ENCODE measurements at places on chromosomes 16 and 17.

- DNase-seq, result no peak
Measured at GRCh38 chr17:51071556-51071955, 49.1 kb downstream of the SPAG9 start.

DNA sequence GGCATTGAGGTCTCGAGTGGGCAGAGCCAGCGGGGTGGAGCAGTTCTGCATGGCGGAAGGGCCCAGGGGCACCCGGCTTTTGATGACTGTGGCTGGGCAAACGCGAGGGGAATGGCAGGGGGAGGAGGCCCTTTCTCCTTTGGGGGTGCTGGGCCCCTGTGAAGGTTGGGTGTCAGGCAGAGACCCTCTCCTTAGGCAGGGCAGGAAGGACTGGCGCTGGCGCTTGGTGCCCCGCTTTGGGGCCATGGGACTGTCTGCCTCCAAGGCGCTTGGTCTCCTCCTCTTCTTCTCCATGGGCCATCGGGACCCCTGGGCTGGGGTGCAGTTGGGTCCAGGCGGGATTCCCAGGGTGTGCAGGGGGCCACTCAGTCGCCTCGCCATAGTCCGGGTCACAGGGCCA lies 12.8 kb upstream of the GFAP start:
- DNase-seq, result no peak

DNA sequence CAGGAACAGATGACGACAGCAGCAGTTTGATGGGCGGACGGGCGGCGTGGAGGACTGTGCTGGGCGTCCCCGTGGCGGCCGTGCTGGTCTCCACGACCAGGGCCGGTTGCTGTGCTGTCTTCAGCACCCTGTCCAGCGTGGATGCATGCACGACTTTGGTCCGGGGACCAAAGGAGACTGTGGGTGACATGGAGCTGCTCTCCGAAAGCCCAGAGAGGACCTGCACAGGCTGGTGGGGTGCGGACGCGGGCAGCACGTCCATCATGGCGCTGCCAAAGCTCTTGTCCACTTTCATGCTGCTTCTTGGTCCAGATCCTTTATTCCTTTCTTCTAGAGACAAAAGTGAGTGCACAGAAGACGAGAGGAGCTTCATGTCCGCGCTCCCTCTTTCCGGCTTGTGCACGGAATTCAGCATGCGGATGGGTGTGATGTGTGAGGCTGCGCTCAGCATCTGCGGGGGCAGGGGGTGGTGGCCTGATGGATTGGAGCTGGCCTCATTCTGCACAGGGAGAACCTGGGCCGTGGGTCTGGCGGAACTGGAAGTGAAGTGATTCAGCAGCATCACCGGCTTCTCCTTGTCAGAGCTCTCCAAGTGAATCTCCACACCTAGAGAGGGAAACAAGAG lies 20.3 kb downstream of the MAP1LC3B start:
- DNase-seq, result no peak

GRCh38 chr17:80426671-80427326 lies 11.8 kb downstream of the ENDOV start:
- DNase-seq, result peak; percentile 84

DNA sequence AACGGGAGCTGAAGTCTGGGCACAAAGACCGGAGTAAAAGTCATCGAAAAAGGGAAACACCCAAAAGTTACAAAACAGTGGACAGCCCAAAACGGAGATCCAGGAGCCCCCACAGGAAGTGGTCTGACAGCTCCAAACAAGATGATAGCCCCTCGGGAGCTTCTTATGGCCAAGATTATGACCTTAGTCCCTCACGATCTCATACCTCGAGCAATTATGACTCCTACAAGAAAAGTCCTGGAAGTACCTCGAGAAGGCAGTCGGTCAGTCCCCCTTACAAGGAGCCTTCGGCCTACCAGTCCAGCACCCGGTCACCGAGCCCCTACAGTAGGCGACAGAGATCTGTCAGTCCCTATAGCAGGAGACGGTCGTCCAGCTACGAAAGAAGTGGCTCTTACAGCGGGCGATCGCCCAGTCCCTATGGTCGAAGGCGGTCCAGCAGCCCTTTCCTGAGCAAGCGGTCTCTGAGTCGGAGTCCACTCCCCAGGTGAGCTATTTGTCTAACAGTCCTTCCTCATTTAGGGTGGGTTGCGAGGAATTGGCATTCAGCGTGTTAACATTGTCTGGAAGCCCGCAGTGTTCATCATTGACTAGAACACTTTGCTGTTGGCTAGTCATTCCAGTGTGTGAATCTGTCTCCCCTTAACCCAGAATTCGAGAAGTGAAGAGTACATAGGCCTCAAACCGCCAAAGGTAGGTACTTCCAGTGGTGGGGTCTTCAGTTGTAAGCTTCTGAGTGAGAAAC lies 1.5 kb downstream of the CDK12 start:
- DNase-seq, result no peak

- no peak for DNase-seq
Measured at GRCh38 chr17:70810609-70811008, 641.3 kb downstream of the KCNJ2 start.

DNA sequence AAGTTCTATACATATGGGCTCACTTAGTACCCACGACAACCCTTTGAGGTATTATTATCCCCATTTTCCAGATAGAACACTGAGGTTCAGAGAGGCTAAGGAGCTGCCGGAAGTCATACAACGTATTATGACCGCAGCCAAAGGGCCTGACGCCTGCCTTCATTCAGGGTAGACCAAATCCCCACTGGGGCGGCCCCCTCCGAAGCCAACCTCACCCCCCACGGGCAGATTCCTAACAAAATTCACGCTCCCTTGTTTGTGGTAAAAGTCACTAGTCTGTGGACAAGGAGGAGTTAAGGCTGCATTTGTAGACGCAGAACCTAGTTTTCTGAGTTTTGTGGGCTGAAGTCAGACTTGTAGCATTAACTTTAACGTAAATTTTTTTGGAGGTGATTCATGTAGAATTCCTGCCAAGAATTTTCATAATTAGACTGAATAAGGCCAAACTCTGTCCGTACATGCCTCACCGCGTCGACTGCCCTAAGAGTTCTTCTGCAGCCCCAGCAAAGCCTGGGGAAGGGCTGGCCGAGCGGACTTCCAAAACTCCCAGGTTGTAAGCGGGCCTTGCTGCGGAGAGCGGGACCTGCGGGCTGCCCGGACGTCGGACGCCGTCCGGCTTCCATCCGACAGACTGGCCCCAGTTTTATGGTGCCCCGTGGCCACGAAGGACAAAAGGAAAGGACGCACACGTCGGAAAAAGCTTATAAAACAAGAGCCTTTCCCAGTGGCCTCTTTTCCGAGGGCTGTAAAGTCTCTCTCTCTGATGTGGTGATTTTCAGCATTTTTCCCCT lies 75.7 kb downstream of the NXN start:
- DNase-seq, result no peak

DNA sequence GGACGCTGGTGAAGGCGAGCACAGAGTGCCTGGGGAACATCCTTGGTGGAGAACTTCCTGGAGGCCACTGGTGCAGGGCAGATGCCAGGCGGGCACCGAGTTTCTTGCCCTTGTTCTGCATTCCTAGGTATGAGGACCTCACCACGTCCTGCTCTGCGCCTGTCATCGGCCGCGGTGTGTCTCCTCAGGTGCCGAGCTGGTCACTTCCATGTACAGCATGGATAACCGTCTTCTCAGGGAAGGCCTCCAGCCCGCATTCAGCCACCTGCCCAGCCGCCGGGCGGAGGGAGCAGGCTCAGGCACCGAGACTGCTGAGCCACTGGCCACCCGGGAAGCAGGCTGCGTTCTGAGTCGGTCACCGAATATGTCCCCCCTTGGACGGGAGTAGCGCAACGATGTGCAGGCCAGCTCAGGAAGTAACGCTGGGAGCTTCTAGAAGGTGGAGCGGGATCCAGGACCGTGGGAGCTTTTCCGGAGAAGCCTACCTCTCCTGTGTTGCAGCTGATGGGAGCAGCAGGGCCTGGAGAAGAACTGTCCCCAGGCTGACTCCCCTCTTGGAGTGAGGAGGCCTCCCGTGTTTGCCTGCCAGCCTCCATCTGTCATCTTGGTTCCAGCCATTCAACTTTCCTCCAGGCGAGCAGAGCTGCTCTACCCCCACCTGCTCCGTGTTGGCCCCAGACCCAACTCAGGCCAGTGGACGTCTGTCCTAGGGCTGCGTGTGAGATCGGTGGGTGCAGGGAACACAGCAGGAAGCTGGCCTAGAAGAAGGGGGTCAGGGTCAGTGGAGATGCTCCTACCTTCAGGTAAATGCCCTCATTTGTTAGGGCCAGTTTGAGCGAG lies 2.1 kb upstream of the BAIAP2 start:
- DNase-seq, result no peak

DNA sequence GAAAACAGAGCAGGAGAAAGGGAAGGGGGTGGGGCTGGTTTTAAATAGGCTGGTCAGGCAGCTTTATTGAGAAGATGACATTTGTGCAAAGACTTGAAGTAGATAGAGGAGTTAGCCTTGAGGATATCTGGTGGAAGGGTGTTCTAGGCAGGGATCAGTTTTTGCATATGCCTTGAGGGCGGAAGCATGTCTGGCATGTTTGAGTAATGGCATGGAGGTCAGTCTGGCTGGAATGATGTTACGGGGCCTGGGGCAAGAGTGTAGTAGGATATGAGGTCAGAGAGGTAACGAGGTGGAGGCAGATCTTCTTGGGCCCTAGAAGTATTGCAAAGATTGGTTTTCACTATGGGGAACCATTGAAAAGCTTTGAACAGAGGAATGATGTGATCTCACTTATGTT lies 4.8 kb downstream of the RABEP1 start:
- no peak for DNase-seq

GRCh38 chr16:53892155-53892554 lies 188.2 kb downstream of the FTO start:
- DNase-seq, result no peak

- DNase-seq, result peak; percentile 62
Measured at GRCh38 chr16:85821390-85822135, 22.1 kb downstream of the COX4I1 start.

DNA sequence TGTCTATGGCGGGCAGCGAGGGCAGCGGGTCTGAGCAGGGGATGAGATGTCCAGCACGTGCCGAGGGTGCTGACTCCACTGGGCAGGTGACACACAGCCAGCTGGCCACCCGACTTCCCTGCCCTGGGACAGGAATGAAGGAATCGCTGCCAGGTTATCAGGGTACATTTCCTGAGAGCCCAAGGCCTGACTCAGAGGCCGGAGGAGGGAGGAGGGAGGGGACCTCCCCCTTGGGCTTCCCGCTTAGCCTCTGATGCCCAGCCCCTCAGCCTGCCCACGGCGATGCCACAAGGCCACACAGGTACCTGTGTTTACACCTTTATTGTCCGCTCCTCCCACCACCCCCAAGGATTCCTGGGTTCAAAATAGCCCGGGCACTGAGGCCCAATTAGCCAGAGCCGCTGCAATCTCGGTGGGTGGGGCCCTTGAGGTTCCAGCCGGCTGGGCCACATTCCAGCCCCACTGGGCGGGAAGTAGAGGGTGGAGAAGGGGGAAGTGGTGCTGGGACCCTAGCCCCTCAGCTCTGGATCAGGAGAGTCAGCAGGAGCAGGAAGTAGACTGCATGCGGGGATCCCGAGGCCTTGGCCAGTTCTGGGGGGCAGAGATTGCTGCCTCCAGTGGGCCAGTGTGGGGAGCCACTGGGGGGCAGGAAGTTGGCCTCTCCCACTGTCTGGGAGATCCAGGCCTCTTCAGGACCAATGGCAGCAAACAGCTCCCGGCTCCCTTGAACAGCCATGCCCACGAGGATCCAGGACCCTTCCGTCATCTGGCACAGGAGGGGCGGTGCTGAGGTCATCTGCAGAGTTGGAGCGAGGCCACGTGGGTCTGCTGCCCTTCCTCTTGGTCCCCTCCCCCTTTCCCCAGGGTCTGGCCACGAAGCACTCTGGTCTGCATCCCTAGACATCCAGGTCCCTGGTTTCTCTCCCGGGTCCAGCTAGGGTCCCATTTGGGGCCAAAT lies 3.4 kb upstream of the PRSS8 start:
- no peak for DNase-seq

DNA sequence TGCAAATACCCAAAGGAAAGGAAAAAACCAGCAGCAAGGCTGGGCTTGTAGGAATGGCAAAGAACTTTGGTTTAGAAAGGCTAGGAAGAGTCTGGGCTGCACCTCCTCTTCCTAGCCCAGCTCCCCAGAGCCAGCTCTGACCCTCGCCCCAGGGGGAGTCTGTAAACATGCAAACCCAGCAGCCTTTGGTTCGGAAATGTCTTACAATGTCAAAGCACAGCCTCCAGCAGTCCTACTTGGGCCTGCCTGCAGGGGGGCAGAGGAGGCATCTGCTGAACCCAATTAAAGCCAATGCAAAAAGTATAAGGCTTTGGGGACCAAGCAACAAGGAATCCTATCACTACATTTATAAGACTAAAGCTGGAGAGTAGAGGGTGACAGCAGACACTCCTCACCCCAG lies 5.0 kb upstream of the FTSJ3 start:
- no peak for DNase-seq

DNA sequence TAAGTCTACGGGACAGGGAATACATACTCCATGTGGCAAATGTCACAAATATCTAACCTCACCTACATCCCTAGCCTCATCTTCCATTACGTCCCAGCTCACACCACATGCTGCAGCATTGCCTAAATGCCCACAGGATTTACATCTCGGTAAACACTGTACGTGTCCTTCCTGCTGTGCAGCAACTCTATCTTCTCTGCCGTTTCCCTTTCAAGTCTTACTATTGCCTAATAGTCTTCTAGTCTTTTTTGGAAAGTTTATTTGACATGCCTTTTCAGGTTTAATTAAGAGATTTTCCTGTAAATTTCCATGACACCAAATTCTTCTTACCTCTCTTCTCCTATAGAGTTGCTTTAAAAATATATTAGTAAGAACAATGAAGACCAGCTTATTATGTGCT lies 120.5 kb downstream of the HS3ST4 start:
- DNase-seq, result no peak

DNA sequence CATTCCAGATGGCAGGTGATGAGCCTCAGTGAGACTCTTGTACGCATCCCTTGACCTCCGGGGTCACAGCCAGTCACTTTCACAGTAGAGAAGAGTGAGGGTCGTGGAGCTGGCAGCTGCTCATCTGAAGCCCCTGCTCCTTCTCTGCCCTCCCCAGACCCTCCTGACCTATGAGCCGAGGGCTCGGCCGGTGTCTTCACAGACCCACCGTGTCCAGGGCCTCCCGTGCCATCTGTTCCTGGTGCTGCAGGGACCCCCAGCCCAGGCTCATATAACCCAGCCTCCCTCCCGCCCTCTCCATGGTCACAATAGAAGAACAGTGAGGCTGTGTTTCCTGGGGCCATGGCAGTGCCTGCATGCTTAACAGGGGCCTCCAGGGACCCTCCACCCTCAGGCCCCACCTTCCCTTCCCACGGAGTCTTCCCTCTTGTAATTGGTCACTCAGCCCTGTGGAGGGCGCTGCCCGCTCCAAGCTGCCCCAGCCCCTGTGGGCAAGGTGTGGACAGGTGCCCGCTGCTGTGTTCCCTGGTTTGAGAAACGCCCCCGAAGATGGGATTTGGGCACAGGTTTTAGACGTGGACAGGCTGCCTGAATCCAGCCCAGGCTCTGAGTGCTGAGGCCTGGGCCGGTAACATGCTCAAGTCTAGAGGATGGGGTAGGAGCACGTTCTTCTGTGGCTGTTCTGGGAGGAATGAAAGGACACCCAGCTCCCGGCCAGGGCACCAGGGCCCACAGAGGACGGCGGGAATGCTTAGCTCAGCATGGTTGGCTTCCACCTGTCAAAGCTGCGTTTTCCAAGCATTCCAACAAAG lies 38.7 kb downstream of the ACSF3 start:
- DNase-seq, result no peak

All from T-helper 17 cell (primary cell).